Iris pigment epithelial cell (primary cell): ENCODE measurements at places on chromosomes 11 and 22.

GRCh38 chr11:22657101-22657694, 9.2 kb upstream of the GAS2 start:
- DNase-seq = no peak

GRCh38 chr11:92253945-92254344, 29.3 kb downstream of the FAT3 start:
- DNase-seq = no peak

- DNase-seq = peak; percentile 10
Measured at GRCh38 chr11:13289081-13289480, 11.5 kb downstream of the BMAL1 start.

DNA sequence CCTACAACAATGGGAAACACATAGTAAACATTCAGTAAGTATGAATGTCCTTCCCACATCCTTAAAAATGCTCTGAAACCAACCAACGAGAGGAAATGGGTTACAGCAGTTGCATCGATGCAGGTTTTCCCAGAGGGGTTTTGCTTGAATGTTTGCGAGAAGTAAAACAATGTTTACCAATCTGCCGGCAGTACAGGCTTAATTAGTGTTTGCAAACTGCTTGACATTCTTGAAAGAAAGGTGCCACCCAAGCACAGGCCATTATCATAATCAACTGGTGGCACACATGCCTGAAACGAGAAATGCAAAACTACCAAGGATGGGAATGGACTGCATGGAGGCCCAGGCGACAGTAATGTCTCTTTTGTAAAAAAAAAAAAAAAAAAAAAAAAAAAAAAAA, 27.1 kb upstream of the OPCML start:
- no peak for DNase-seq

GRCh38 chr11:73384872-73385689, 8.9 kb downstream of the RELT start:
- peak; percentile 20 for DNase-seq
